Vagina (tissue), 2 donors: ENCODE measurements at places on chromosomes 12 and 14.

GRCh38 chr12:5733136-5733755, 211.8 kb downstream of the ANO2 start:
- no peak for DNase-seq

GRCh38 chr14:76205708-76206107, 54.0 kb downstream of the GPATCH2L start:
- no peak for DNase-seq

GRCh38 chr14:57486767-57487379, 6.8 kb downstream of the CCDC198 start:
- DNase-seq: no peak

DNA sequence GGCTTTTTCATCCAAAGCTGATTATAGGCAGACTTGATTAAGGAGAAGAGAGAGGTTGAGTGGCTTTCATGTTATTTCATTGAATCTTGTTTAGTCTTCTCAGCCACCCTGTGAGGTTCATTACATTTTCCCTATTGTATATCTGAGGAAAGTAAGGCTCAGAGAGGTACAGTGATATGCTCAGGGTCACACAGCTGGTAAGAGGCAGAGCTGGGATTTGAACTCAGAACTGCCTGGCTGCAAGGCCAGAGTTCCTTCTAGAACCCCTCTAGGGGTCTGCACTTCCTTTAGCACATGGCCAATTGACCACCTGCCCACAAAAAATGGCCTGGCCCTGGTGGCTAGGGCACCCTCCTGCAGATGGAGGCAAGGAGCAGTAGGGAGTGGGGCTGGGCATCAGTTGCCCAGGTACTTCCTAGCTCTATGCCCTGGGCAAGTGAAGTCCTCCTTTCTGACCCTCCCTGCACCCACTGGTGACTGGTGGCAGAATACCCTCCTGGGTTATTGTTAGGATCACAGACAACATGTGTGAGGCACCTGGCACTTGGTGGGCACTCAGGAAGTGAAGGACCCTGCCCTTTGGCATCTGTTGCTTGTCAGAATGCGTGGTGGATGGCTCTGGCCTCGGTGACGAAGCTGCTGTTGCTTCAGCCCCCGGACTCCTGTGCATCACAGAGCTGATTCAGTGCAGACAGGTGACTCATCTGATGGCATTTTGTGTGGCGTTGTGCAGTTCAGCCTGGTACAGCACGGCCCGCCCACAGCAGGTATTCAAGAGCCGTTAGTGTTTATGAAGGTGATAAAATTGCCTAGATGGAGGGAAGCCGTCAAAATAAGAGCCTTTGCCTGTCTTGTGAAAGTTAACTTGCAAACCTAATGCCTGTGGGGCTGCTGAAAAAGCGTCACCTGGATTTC, 115.8 kb downstream of the SLC25A47 start:
- DNase-seq: no peak

- DNase-seq: no peak
These were observed 98.8 kb upstream of the FRMD6 start for GRCh38 chr14:51552768-51553404.

- DNase-seq: no peak
These were observed 30.5 kb upstream of the PLEKHG3 start for GRCh38 chr14:64673748-64674147.

GRCh38 chr14:68377459-68377858, 415.4 kb downstream of the ZFP36L1 start:
- no peak for DNase-seq

- no peak for DNase-seq
These were observed 235.5 kb upstream of the PDE3A start for GRCh38 chr12:20132818-20133217.

DNA sequence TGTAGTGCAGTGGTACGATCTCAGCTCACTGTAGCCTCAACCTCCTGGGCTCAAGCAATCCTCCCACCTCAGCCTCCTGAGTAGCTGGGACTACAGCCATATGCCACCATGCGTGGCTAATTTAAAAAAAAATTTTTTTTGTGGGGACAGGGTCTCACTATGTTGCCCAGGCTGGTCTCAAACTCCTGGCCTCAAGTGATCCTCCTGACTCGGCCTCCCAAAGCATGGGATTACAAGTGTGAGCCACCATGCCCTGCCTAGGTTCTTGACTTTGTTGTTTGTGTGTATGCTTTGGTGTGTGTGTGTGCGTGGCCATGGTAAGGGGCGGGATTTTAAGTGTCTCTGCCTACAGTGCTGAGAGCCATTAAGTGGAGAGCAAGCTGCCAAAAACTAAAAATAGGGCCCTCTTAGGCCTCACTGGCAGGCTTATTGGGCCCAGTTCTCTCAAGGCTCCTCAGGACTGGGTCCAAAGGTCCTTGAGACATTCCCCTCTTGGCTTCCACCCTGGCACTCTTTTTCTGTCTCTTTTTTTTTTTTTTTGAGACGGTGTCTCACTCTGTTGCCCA, 5.1 kb downstream of the COX14 start:
- DNase-seq: no peak

GRCh38 chr14:90246936-90247335, 9.4 kb upstream of the PSMC1 start:
- DNase-seq: no peak

DNA sequence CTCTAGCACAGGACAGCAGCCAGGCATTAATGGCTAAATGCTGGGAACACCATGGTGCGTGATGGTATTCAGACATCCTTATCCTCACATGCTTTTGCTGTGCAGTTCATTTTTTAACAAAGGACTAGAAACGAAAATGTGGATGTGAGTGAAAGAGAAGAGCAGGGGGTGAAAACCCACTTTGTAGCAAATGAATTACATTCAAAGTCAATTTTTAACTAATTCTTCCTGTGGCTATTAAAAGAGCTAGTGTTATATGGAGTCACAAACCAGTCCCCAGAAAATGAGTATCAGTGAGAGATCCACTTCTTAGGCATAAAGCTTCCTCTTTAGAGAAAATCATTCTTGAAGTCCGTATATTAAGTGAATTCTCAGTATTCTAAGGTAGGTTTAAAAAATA, 592.0 kb upstream of the LMO3 start:
- no peak for DNase-seq

DNA sequence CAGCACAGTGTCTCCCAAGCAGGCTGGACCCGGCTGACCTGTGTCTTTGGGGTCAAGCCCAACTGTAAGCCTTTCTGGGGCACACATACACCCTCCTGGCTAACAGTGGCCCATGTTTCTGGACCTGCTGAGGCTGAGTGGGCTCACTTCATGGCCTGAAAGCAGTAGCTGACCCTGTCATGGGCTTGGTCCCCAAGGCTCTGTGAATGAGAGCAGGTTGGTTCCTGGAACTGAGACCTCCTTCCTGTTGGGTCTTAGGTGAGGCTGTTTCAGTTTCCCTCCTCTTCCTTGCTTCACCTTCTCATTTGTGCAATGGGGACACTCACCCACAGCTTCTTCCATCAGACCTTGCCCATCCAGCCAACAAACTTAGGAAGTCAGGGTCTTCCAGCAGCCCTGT, 744 bp upstream of the IL25 start:
- no peak for DNase-seq

GRCh38 chr14:58133739-58134138, 18.3 kb downstream of the ARMH4 start:
- no peak for DNase-seq

DNA sequence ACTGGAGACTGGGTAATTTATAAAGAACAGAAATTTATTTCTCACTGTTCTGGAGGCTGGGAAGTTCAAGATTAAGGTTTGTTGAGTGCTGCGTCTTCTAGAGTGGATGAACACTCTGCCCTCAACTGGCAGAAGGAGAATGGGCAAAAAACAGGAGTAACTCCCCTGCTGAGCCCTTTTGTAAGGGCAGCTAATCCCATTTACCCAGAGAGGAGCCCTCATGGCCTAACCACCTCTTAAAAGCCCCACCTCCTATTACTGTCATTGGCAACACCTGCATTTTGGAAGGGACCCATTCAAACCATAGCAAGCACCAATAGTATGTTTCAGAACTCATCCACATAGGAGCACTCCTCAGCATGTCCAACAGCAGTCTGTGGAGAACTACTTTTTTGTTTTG, 47.4 kb downstream of the BORCS5 start:
- DNase-seq: no peak

- no peak for DNase-seq
These were observed 125.5 kb downstream of the RPS29 start for GRCh38 chr14:49460662-49461061.

- DNase-seq: no peak
These were observed 43.6 kb downstream of the DYRK2 start for GRCh38 chr12:67692135-67692534.

GRCh38 chr14:54451121-54451601, 10.0 kb upstream of the CNIH1 start:
- no peak for DNase-seq

DNA sequence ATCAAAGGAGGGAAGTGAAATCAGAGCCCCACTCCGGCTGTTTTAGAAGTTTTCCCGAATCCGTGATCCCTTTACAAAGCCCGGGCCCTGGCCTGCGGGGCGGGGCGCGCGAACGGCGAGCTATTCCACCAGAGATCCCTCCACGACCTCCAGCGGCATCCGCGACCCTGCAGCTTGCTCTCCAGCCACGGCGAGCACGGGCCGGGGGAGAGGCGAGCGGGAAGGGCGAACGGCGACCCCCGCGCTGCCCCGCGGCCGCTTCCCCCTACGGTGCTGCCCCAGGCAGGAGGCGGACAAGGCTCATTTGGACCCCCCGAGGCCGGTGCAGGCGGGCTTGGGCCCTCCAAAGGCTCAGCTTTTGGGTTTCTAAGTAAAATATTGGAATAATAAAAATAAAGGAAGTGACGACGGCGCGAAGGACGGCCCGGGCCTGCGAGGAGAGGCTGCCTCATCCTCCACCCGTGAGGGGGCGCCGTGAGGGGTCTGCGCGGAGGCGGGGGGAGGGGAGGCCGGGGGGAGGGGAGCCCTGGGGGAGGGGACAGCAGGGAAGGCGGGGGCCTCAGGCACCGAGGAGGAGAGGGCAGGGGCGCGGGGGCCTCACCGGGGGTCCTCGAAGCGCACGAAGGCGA, 613 bp downstream of the SRSF9 start:
- no peak for DNase-seq

DNA sequence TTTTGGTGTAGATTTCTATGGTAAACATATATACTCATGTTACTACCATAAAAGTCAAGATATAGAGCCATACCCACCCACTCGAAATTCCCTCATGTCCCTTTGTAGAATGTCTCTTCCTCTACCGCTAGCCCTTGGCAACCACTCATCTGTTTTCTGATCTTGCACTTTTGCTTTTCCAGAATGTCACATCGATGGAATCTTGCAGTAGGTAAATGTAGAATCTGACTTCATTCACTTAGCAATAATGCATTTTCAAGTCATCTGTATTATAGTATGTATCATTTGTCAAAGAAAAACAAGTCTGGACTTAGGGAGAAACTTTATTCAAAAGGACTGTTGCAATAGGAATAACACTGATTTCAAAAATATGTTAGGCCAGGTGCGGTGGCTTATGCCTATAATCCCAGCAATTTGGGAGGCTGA, 19.3 kb upstream of the CLEC2D start:
- DNase-seq: no peak

- DNase-seq: peak; percentile 84
These were observed 4.3 kb downstream of the RTL1 start for GRCh38 chr14:100898935-100899883.

DNA sequence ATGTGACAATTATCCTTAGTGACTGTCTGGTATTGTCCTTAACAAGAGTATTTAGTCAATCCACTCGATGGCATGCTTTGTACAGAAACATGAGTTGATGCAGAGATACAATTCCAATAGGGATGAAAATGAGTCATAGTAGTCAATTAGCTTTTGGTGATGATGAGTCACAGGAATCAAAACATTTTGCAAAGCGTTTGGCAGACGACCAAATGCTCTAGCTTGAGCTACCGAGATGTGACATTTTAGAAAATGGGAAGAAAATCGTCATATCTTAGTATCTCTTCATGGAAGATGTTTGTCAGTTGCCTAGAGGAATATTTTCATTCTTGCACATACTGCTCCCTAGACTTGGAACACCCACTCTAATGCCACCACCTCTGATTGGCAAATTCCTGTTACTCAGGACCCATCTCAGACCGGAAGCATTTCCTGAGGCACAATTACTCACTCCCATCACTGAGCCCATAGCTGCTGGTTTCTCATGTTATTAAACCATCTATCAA, 95.0 kb downstream of the LMNTD1 start:
- DNase-seq: no peak
